GM12864 (cell line): ENCODE measurements at places on chromosomes 16 and 17.

DNA sequence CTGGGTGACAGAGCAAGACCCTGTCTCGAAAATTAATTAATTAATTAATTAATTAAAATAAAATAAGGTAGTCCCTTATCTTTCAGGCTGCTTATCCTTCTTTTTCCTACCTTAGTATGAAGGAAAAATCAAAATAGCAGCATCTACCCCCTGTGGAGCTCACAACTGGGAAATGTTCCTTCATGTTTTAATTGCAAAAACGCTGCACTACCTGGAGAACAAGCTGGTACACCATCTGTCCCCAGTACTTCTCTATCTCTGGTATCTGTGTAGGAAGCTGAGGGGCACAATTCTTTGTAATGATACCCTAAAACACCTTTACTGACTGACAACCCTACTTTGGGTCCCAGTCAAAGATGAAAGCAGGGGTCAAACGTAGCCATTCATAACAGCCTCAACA, 55.1 kb upstream of the MNT start:
- no peak for DNase-seq

DNA sequence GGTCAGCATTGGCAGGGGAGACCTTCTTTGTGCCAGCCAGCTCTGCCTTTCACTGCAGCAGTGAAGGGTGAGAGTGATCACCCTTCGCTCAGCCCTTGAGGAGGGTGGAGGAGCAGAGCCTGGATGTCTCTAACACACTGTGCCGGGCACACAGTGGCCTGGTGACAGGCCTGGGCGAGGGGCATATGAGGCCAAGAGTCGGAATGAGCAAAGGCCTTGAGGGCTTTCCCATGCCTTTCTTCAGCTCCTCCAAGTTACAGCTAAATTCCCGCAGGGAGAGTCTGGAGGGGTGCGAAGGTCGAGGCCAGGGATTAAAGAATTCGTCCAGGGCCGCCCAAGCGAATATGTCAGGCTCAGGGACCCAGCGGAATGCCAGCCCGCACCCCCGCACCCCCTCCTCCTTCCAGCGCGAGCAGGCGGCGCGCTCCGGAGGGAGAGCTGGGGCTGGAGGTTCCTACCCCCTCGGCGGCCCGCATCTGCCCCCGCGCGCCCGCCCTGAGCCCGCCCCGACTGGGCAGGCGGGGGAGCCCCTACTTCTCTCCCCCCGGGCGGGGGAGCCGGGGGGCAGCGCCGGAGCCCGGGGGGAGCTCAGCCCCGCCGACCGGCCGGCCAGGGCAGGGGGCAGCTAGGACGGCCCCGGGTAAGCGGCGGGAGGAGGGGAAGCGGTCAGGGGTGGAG, at the start of gene RASL10B:
Gene RASL10B, plus strand, starts transcription at position 401 of the 678 bp plus-strand sequence. CDS start 3,546 bp downstream, outside the sequence.
- DNase-seq, result no peak

- no peak for DNase-seq
These were observed 2.1 kb downstream of the ARMC5 start for GRCh38 chr16:31461201-31461920.

- no peak for DNase-seq
These were observed 690 bp downstream of the NDE1 start for GRCh38 chr16:15650698-15651171.

- no peak for DNase-seq
These were observed 1337.5 kb upstream of the CDH8 start for GRCh38 chr16:63373744-63374143.

DNA sequence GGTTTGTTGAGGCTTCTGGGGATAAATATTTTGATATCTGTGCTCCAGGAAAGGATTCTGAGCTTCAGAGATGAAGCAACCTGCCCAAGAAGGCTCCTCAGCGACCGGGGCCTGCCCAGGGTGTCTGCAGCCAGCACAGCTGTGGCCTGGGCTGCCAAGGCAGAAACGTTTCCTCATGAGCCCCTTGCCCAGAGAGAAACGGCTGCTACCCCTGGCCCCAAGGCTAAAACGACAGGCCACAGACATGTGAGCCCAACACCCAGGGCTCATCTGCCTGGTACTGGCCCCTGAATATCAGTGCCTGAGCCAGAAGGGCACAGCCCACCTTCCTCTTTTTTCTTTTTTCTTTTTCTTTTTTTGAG, 45.4 kb upstream of the RASD1 start:
- DNase-seq, result no peak

DNA sequence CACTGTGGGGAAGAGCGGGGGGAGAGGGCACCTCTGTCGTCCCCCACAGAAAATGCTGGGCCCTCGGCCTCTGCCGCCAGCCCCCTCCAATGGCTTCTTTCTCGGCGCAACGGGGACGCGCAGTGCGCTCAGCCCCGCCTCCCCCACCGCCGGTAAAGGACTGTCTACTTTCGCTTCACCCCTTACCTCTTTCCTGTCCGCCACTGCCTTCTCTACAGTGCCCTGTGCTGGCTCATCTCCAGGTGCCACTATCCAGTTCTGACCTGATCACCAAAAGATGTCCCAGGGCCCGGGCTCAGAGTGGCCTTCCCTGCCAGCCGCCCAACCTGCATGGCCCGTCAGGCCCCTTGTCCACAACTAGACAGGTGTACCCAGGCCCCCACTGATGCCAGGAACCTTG, 7.3 kb downstream of the ENDOV start:
- DNase-seq, result no peak

DNA sequence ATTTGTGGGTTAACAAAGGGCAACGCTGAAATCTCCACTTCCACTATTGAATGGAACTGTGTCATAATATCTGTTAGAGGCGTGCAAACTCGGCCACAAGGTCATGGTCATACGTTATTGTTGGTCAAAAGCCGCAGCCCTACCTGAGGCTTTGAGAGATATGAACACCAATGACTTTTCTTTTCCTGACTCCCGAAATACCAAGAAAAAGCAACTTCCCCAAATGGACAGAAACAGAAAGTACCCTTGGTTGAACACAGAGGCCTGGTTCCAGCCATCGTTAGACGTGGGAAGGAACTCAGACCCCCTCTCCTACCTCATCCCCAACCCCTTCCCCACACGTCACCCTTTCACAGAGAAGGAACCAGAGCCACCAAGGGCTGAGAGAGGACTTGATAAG, 1.4 kb upstream of the PIK3R5 start:
- DNase-seq, result no peak

DNA sequence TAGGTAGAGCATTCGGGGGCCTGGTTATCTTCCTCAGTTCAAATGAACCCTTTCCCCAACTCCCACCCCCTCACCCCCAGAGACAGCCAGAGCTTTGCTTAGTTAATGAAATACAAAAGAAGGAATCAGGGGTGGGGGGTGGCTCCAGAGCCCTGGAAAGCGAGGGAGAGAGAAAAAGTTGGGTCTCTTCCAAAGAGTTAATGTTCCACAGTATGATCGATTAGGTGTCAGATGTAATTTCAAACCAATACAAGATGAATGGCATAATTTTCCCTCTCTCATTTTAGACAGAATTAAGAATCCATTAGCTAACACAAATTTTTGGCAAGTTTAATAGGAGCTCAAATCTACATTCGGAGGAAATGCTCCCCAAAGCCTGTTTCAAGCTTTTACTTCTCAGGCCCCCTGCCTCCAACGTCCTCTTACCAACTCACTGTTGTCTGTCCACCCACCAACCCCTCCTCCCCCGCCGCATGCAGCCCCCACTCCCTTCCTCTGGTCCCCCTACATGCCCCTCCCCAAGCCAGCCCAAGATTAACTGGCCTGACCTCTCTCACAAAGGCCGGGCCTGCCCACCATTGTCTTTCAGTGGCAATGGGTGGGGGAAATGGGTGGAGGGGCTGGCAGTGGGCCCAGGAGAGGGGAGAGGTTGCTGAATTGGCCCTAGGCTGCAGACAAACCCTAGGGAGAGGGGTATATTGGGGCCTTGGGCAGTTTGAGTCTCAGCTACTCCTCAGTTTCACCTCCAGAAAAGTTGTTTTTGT, 28.2 kb downstream of the NEUROD2 start:
- DNase-seq, result no peak

GRCh38 chr16:17437127-17437720, 33.5 kb downstream of the XYLT1 start:
- DNase-seq, result no peak

GRCh38 chr17:42519546-42520491, 16.2 kb upstream of the NAGLU start:
- no peak for DNase-seq

- DNase-seq, result no peak
These were observed 7.3 kb upstream of the IL34 start for GRCh38 chr16:70638814-70639792.

DNA sequence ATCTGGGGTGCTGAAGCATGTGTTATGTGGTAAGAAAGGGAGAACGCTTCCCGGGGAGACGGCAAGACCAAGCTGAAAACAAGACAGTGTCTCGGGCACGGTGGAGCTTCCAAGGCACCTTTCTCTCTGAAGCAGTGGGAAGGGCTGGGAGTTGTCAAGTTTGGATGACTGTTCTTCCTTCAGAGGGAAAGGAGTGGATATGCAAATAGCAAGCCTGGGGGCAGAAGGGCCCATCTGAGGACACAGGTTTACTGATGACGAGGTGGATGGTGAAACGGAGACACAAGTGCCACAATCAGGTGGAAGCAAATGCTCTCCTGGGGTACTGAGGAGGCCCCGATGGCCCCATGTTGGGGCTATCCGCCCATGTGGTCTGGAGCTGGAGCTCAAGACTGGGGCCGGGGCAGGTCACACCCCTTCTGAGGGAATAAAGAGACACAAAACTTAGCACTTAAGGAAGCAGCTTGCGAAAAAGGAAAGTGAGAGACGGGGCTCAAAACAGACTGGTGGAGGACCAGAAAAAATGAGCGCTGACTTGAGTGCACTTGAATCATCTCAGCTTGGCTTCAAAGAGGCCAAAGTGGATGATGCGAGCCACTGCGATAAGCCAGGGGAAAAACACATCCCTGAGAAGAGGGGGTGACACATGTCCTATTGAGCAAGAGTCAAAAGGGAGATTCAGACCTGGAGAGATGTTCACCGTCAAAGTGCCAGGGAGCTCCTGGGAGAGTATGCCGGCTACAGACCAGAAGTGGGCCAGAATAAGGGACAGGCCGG, 34.8 kb upstream of the MTSS2 start:
- DNase-seq, result no peak

GRCh38 chr16:86579268-86580062, 1.1 kb downstream of the FOXL1 start:
- DNase-seq, result no peak

DNA sequence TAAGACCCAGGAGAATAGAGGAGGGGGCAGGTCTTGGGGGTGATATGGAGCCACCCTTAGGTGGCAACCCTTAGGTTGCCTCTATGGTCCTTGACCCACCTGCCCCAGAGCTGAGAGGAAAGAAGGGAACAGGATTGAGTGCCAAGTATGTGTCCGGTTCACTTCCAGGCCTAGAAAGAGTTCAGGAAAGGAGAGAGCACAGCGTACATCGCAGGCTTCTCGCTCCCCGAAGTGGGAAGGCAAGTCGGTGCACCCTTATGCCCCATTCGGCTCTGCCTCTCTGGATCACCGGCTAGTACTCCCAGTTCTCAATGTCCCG, 631 bp downstream of the SP6 start:
- DNase-seq, result no peak

GRCh38 chr16:51388516-51388951, 237.5 kb upstream of the SALL1 start:
- DNase-seq, result no peak

DNA sequence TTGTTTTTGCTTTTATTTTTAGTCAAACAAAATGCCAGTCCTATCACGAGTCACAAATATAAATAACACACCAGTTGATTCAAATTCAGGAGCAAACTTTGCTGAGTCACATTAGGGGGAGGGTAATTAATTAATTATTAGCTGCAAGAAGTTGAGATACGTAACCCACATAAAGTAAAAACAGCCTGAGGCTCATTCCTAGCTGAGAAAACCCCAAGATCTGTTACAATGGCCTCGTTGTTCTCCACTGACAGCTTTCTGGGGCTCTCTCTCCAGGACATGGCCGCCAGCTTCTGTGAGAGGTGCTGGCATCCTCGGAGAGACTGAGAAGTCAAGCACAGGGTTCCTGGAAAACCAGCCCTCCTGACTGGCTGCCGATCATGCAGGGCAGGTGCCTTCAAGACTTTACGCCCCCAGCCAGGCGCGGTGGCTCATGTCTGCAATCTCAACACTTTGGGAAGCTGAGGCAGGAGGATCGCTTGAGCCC, 11.1 kb downstream of the RAB40B start:
- no peak for DNase-seq

- no peak for DNase-seq
These were observed 57.6 kb upstream of the LHX1 start for GRCh38 chr17:36879624-36880131.

GRCh38 chr16:48811478-48811877, 201.5 kb upstream of the N4BP1 start:
- no peak for DNase-seq

- DNase-seq, result no peak
These were observed 58.4 kb downstream of the NXN start for GRCh38 chr17:921161-921560.

- DNase-seq, result no peak
These were observed 33.2 kb upstream of the PEMT start for GRCh38 chr17:17624741-17625140.

DNA sequence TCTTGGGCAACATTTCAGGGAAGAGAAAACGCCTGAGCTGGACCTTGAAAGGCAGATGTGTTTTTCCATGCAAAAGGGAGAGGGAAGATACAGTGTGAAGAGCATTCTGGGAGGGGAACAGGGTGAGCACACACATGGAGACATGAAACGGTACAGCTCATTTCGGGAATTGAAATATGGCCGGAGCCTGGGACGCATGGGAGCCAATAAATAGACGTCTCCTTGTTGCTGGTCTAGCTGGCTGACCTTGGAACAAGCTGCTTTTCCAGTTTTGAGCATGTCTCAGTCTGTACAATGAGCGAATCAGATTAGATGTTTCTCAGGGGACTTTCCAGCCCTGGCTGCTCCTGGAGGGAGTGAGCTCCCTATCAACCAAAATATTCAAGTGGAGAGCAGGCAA, 63.6 kb downstream of the ASIC2 start:
- DNase-seq, result no peak

DNA sequence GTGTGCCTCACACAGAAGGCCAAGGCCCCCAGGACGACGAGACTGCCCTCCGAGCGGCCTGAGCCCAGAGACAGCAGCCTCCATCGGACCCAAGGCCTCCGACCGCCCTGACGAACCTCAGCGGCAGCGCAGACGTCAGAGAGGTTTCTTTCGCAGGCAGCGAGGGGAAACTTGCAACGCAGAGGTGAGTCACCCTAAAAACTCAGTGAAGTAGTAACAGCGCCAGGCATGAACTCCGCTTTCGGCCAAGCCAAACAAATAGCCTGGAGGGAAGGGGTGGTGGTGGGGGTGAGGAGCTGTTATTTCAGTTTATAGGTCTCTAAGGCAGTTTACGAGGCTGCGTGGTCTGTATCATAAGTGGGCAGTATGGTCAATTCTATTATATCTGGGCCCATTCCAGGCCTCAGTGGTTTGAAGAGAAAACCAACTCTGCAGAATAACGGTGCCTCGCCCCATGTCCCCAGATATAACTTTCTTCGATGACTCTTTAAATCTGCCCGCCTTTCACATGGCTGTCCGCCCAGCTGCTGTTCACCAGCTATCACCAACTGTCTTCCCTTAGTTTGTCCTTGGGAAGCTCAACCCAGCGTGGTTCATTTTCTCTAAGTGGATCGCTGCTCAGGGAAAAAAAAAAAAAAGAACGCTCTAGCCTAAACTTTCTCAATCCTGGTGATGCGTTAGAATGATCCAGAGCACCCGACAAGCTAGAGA, 43.5 kb upstream of the FOXF1 start:
- no peak for DNase-seq

- DNase-seq, result no peak
These were observed 20.3 kb downstream of the GGA3 start for GRCh38 chr17:75241143-75241430.

GRCh38 chr17:57264776-57265175, 8.5 kb downstream of the MSI2 start:
- DNase-seq, result no peak
